NCI-H1417 (cell line): ENCODE measurements at places on chromosomes 6 and 20.

DNA sequence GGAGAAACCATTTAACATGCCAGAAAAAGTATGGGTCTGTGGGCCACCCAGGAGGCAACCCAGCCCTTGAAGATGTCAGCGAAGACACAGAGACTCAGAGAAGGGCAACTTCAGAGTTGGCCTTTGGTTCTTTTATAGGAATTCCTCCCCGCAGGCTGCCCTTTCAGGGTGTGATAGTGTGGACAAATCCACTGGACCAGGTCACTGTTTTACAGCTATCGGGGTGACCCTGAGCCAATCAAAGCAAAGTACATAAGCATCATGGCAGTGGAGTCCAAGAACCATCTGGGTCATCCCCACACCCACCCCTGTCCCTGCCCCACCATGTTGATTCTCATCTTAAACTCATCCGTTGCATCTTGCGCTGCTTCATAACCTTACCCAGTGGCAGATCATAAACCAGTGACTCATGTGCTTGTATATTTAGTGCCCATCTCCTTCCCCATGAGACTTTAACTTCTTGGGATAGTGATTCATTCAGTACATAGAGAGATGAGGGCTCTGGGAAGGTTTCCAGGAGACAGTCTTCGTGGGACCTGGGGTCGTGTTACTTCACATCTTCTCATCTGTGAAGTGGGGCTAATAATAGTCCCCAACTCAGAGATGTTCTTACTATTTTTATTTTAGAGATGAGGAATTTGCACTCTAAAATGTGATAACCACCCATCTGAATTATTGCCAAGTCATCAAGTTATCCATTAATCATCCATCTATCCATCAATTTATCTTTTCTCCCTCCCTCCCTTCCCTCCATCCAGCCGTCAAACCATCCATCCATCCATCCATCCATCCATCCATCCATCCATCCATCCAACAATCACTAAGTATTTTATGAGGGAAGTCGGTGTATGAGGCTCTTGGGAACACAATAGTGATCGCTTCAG, 51.0 kb downstream of the EDN3 start:
- no peak for DNase-seq

DNA sequence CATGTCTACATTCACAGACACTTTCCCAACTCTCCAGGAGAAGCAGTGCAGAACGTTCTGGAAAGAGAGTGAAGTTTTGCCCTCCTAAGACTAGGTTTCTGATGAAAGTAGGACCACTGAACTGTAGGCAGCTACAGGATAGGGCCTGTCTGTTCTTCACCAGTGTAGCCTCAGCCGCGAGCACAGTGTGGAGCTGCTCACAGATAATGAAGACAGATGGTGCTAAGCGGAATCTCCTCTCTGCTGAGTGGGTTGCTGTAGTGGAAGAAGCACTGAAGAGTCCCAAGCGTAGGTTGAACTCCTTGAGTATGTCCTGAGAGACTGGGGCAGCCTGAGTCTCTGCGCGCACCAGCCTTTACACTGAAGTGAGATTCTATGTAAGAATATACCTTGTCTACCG, 170.2 kb downstream of the PACRG start:
- no peak for DNase-seq

DNA sequence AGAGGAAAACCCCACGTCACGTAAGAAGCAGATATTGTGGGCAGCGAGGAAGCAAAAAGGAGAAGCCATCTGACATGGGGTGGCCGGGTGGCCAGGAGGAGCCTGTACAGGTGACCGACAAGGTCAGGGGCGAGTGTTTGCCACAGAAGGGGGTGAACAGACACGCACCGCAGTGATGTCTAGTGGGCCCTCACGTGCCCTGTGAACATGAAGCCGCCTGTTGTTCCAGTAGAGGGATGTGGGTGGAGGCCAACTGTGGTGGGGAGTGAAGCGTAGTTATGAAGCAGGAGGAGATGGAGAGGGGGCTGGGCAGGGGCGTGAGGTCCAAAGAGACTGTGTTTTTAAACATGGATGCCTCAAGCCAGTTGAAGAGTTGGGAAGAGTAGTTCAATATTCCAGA, 20.5 kb downstream of the MYT1 start:
- no peak for DNase-seq

DNA sequence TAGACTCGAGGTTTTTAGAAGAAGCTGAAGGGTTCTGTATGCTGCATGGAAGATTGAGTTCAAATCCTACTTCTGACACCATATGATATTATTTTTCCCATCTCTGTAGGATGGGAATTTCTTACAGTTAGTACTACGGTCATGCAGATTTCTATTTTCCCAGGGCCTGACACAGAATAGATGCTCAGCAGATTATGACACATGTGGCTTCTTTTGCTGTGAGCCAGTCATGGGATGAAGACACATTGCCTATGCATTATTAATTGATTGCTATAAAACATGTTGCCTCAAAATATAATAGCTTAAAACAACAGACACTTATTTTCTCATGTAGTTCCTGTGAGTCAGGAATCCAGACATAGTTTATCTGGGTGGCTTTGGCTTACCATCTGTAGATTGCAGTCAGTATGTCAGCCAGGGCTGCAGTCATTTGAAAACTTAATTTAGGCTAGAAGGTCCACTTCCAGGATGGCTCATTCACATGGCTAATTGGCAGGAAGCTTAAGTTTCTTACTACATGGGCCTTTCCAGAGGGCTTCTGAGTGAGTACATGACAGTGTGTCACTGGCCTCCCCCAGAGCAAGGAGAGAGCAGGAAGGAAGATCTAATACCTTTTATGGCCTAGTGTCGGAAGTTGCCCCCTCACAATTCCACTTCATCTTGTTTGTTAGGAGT, 29.5 kb downstream of the TOP1 start:
- no peak for DNase-seq

- no peak for DNase-seq
Measured at GRCh38 chr6:49299279-49299678, 163.8 kb downstream of the MMUT start.

- DNase-seq = no peak
Measured at GRCh38 chr20:44125332-44126127, 61.5 kb downstream of the JPH2 start.

DNA sequence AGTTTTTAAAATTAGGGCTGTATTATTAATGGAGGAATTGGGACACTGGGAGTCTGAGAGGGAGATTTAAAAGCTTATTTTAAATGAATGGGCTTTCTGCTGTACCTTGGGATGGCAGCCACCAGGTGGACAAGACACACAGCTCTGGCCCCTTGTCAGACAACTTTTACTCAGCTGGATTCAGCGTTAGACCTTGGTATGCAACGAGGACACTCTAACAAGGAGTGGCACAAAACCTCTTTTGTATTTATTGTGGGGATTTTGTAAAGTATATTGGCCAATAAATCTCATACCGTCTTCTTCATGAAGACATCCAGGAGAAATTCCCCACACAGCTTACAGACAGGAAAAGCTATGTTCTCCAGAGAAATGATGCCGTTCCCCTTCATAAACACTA, 105.7 kb downstream of the LCA5 start:
- no peak for DNase-seq

- DNase-seq = no peak
Measured at GRCh38 chr6:44833248-44833647, 445.7 kb downstream of the CDC5L start.

DNA sequence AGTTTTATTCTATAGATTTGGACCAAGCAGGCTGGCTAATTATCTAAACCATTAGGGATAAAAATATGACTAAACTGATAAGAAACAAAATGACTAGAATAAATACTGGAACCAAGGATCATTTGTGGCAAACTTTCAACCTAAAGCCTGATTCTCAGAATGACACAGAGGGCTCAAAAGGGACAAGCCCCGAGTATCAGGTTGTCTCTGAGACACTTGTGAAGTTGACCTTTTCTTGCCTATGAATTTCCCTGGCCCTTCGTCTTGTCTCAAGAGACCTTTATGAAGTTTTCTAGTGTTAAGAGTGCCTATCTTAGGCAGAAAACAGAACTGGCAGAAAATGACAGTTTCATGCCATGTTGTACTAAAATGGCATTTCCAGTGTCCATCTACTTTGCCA, 68.3 kb downstream of the IMPG1 start:
- DNase-seq = no peak
